ENCODE measurements at places on chromosomes 1 and 21.

- DNase-seq = no peak
- no peak overlapping the region for H3K27ac ChIP-seq
- no peak overlapping the region for H3K4me3 ChIP-seq
- H3K36me3 ChIP-seq = peaks cover 30% of the 10 kb centered on the region
Observed at GRCh38 chr1:42691157-42691498, 8.9 kb downstream of the YBX1 start.

DNA sequence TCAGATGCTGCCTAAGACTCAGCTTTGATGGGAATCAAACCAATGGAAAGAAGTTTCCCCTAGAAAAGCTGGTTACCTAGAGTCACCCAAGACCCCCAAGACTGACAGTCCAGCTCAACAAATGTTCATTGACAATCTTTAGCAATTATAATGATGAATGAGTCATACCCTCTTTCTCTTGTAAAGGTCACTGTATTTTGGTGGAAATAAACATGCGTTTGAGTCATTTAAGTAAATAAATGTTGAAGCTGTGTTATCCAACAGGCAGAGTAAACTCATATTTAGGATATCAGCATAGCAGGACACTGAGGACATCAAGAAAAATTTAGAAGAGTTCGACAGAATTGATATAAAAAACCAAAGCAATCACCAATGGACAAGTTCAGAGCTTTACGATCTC, 295.9 kb downstream of the RGS7 start:
- H3K27ac ChIP-seq = no peak overlapping the region
- no peaks in the 10 kb centered on the region for H3K36me3 ChIP-seq
- H3K4me1 ChIP-seq = peaks cover 9% of the 10 kb centered on the region
- H3K4me3 ChIP-seq = no peak overlapping the region

- H3K27me3 ChIP-seq = peaks cover 100% of the 10 kb centered on the region
- no peak overlapping the region for H3K4me3 ChIP-seq
- no peak overlapping the region for H3K27ac ChIP-seq
- H3K4me1 ChIP-seq = peaks cover 8% of the 10 kb centered on the region
- DNase-seq = peak; percentile 42
- H3K36me3 ChIP-seq = no peaks in the 10 kb centered on the region
Observed at GRCh38 chr1:46530791-46531409, 20.5 kb downstream of the KNCN start.

GRCh38 chr1:225809842-225810578, at the start of gene EPHX1:
EPHX1 (plus strand) TSS chr1:225810124; CDS start chr1:225828730, 18,606 bp downstream.
- no peaks in the 10 kb centered on the region for H3K36me3 ChIP-seq
- H3K27me3 ChIP-seq = peaks cover 35% of the 10 kb centered on the region
- peaks cover 20% of the 10 kb centered on the region for H3K4me1 ChIP-seq
- peak within 1 kb of the TSS; percentile 63 for H3K4me3 ChIP-seq

DNA sequence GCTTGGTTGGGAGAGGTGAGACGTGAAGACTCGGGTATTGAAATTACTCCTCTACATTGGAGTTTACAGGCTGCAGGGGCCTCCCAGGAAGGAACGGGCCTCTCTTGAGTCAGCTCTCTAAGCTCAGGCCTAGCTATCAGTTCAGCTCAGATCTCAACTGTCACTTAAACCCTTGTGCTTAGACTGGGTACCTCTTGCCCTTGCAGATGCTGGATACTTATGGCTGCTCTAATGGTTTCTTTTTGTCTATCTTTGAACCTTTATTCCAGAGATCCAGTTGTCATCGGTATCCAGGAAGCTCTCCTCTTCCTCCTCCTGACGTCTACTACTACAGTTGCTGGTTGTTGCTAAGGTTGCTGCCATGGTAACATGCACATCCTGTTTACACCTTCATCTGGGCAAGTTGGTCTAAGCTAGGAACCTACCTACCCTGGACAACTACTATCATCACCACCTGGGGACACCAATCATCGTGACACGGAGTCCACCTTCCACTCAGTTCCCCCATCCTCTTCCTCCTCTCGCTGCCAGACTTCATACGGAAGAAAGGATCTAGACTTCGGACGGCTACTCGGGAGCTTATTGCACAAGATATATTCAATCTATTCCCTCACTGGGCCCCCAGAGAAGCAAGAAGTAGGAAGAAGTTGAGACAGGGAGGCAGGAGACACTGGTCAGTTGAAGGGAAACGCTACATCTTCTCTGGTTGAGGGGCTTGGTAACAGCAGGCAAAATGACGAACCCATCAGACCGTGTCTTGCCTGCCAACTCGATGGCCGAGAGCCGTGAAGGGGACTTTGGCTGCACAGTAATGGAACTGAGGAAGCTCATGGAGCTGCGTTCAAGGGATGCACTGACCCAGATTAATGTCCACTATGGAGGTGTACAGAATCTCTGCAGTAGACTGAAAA, 56.1 kb downstream of the ATP2B4 start:
- no peaks in the 10 kb centered on the region for H3K36me3 ChIP-seq
- peaks cover 7% of the 10 kb centered on the region for H3K4me1 ChIP-seq
- no peak overlapping the region for H3K27ac ChIP-seq
- no peak overlapping the region for H3K4me3 ChIP-seq
- no peaks in the 10 kb centered on the region for H3K27me3 ChIP-seq

DNA sequence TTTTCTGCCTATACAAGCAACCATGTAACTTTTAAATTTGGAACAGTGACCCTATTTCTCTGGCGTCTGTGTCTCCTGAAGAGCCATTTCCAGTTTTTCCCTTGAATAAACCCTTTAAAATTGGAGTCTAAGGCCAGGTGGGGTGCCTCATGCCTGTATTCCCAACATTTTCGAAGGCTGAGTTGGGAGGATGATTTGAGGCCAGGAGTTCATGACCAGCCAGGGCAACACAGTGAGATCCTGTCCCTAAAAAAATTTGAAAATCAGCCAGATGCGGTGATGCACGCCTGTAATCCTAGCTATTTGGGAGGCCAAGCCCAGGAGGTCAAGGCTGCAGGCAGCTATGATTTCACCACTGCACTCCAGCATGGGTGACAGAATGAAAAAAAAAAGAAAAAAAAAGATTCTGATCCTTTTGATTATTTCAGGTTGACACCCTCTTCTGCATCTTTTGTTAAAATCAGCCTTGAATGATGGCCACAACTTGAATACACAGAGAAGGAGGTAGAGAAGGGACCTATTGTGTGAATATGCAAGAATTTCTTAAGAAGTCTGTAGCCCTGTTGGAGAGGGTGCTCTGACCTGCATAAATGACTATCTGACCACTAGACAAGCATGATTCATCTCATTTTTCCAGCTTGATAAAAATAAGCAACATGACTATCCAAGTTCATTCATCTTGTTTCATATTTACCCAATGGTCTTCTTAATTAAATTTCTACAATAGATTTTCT, 40.2 kb upstream of the PARP1 start:
- H3K27me3 ChIP-seq = no peaks in the 10 kb centered on the region
- H3K4me3 ChIP-seq = no peak overlapping the region
- H3K36me3 ChIP-seq = no peaks in the 10 kb centered on the region
- H3K4me1 ChIP-seq = peaks cover 7% of the 10 kb centered on the region

- H3K4me1 ChIP-seq = peaks cover 6% of the 10 kb centered on the region
- no peak overlapping the region for H3K27ac ChIP-seq
- H3K36me3 ChIP-seq = no peaks in the 10 kb centered on the region
- peak; percentile 49 for DNase-seq
- H3K27me3 ChIP-seq = peaks cover 31% of the 10 kb centered on the region
Observed at GRCh38 chr1:200306944-200307754, 102.7 kb downstream of the ZNF281 start.
